ENCODE measurements at places on chromosomes 1 and 21.
A peak's percentile ranks its signal among the peaks of the same experiment; 100 is the strongest.

GRCh38 chr1:231919886-231920285 is 293.3 kb downstream of the DISC1 start:
- no peak for DNase-seq

DNA sequence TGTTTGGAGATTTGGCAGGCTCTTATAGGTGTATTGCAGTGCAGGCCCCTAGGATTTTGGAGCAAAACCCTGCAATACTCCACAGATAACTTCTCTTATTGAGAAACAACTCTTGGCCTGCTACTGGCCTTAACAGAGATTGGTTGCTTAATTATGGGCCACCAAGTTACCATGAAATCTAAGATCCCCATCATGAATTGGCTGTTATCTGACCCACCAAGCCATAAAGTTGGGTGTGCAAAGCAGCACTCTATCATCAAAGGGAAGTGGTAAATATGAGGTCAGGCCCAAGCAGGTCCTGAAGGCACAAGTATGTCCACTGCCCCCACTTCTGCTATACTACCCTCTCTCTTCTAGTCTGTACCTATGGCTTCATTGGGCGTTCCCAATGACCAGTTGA is 130.0 kb upstream of the TNFSF4 start:
- DNase-seq, result no peak

DNA sequence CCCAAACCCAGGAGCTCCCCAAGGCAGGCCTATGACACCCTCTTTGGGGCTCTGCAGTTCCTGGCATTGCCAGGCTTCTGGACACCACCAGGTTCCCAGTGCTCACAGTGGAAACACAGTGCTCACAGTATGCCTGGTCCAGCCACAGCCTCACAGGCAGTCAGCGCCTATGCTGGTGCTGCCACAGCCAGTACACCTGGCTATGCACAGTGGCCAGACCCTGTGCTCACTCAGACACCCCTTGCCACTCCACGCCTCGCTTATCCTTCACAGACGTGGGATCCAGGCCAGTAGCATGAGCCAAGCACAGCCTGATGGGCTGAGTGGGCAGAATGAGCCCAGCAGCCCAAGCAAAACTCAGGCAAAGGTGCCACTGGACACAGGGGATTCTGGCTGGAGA is 579.2 kb upstream of the ADGRL2 start:
- no peak for DNase-seq

DNA sequence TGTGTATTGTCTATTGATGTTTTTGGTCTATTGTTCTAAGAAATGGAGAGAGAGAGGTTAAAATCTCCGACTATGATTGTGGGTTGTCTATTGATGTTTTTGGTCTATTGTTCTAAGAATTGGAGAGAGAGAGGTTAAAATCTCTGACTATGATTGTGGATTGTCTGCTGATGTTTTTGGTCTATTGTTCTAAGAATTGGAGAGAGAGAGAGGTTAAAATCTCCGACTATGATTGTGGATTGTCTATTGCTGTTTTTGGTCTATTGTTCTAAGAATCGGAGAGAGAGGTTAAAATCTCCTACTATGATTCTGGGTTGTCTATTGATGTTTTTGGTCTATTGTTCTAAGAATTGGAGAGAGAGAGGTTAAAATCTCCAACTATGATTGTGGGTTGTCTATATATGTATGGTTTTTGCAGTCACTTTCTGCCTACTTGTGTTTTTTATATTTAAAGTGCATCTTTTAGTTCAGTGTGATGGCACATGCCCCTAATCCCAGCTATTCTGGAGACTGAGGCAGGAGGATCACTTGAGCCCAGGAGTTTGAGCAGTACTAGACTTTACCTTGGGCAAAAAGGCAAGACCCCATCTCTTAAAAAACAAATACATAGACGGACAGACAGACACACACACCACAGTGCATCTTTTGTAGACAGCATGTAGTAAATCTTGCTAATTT is 16.2 kb downstream of the C1orf159 start:
- DNase-seq, result no peak

DNA sequence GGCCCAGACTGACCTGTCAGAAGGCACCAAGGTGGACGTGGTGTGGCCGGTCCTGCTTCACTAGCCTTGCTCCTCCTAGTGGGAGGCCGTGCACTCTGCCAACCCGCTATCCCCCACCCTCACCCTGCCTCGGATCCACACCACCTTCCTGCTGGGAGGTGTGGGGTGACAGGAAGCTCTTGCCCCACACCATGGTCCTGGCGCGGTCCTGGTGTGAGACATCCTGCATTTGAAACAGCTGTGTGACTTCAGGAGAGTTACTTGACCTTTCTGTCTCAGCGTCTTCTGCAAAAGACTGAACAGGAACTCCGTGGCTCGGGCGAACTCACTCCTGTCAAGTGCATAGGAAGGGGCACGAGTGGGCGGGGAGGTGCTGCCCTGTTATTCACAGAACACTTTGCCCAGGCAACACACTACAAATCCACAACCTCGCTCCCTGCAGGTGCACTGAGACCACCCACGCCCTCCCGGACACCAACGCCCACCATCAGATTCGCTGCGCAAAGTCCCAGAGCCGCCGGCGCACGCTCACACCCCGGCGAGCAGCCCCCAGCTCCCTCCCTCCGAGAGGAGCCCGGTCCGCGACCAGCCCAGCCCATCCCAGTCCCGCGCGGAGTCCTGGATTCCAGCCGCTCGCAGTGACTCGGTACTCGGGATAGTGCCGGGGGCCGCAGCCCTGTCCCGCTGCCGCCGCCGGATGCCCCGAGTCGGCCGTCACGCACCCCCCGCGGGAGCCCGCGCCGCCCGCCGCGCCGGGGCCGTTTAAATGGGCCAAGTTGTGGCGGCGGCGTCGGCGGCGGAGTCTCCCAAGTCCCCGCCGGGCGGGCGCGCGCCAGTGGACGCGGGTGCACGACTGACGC is at the start of gene SAMD11:
SAMD11 (plus strand) TSS at position 793 of the 860 bp plus-strand sequence. CDS start 509 bp downstream, outside the sequence.
- peak; percentile 39 for DNase-seq

GRCh38 chr1:90341516-90341915 is 346.6 kb downstream of the ZNF326 start:
- no peak for DNase-seq

DNA sequence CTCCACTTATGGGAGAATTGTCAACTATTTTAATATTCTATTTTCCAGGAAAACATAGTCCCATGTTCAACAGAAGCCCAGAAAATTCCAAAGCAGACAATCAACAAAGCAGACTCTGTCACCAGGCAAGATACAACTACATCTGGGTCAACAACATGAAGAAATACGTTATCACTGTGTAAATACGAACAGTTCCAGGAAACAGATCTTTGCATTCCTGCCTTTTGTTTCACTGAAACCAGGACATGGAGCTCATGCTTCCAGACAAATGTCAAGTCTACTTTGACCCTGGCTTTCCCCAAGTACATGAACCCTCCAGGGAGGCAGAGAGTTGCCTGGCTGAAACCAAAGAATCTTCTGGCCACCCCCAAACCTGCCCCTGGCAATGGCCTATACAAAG is 106.7 kb downstream of the SETD4 start:
- no peak for DNase-seq

DNA sequence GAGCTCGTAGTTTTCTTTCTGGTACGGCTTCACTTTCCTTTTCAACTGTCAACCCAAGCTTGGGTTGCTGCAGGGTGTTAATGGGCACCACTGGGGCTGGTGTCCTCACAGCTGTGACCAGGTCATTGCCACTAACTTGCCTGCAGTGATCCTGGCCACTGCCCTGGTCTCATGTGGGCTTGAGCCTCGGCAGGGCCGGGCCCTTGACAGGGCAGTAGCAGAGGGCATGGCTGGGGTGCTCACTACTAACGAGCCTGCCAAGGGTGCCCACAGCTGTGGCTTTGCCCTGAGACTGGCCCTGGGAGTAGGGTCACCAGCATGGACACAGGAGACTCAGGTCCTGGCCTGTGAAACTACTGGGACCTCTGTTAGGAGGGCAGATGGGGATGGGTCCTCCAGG is 31.5 kb upstream of the GNPAT start:
- no peak for DNase-seq

- no peak for DNase-seq
These were observed 5.7 kb downstream of the QSOX1 start for GRCh38 chr1:180160357-180160756.

DNA sequence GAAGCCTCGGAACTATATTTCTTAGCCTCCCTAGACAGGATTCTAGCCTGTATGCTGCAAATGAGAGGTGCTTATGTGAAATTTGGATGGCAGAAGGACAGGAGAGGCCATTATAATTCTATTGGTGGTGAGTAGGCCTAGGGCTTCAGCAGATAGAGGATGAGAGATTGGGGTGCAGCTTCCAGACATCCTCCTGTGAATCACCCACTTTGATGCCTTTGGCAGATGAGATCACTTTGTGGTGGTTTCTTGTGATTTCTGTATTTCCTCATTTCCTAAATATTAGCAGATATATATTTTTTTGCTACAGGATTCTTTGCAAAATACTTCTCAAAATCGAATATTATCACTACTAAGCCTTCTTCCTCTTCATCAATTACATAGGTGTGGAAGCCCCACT is 37.3 kb downstream of the MFSD2A start:
- no peak for DNase-seq

DNA sequence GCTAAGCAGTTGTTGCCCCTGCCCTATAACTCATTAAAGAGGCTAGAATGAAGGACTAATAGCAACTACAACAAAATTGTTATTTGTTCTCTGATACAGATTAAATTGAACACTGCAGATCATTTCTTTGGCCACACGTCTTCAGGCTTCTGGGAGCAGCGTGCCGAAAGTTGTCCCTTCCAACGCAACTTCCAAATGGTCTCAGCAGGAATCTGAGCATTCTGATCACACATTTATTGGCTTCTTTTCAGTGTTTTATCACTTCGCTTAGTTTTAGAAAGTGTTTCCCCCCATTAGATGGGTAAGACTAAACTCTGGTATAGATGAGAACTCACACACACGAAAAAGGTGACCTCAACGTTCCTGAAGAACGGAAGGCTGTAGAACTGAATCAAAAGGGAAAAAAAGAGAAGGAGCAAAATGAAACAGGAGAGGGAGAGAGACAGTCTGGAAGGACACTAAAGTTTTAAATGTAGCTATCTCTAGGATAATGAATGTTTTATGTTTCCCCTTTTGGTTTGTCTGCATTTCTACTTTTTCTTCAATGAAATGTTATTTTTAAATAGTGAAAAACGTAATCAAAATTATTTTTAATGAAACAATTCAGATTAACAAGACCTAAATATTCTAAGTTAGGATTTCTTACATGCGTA is 336.5 kb downstream of the RRAGC start:
- no peak for DNase-seq

DNA sequence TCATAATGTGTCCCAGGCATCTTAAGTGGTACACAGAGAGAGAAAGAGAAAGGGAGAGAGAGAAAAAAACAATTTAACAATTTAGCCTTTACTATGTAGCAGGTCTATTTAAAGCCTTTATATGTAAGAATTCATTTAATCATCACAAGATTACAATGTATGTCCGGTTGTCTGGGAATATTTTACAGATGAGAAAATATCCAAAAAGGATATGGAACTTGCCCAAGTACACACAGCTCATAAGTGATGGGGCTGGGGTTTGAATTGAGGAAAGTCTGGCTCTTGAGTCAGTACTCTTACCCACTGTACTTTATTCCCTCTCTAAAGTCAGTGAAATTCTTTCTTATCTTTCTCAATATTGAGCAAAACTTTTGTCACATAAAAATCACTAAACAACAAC is 104.6 kb downstream of the LYPLAL1 start:
- DNase-seq, result no peak

DNA sequence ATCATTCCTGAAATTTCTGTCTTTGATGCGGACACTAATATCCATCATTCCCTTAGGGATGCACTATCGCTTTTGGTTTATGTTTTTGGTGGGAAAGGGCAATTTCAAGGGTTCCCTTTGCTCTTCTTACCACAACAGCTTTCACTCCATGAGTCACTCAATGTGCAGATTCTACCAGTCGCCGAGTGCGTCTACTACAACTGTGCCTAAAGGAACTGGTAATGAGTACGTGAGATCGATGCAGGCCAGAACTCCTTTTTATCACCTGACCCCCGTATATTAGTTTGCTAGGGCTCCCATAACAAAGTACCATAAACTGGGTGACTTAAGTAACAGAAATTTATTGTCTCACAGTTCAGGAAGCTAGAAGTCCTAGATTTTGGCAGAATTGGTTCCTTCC is 27.5 kb upstream of the TMEM54 start:
- DNase-seq, result no peak

DNA sequence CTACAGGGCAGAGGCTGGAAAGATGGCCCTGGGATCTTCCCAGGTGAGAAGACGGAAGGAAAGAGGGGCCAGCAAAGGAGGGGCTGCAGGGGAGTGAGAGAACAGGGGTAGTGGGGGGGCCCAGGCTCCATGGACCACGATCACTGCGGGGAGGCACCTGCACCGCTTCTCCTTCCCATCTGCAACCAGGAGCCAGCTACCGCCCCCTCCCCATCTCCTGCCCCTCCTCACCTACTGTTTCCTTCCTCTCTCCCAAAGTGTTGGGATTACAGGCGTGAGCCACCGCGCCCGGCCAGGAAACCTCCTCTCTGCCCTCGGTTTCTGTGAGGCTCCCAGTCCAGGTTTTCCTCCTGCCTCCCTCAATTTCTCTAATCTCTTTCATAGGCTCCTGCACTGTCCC is 19.4 kb downstream of the KIAA2013 start:
- no peak for DNase-seq

DNA sequence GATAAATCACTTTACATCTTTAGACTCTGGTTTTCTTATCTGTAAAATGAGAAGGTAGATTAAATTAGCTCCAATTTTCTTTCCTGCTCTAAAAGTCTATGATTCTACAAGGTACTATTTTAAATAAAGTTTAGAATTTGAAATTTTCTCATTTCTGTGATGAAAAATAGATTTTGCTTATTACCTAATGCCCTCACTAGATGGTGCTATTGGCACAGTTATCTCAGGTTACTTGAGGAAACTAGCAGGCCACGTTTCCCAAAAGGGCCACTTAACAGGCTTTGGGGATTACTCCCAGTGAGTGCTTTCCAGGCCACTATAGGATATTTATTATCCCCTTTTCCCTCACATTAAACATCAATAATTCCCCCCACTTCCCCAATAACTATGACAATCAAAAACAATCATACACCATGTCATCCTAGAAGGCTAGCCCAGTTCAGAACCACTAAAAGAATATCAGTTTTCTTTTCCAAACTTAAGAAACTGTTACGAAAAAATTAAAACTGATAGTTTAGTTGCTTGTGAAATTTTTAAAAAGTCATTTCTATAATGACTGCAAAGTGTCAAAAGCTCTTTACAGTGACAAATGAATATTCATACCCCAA is 30.6 kb downstream of the OMA1 start:
- no peak for DNase-seq

DNA sequence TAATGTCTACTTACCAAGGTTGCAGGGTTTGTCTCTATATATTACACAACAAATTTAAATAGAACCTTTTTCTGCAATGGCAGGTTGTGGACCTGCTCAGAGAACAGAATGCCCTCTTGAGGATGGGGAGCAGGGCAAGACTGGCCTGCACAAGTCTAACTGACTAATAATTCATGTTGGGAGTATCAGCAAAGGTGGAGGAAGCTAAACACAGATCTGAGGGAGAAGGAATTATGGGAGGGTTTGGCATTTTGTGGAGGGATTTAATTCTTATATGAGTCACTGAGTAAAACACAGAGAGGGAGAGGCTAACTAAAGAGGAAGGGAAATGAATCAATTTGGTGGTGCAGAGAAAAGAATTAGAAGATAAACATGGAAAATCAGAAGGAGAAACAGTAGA is 40.0 kb downstream of the CLDN17 start:
- DNase-seq, result no peak

GRCh38 chr1:167118188-167118587 is 24.3 kb downstream of the STYXL2 start:
- no peak for DNase-seq

- DNase-seq, result no peak
These were observed 50.2 kb downstream of the DIRAS3 start for GRCh38 chr1:68000191-68000590.

Measured in stimulated activated CD8-positive, alpha-beta memory T cell treated with anti-CD3 and anti-CD28 coated beads, Interleukin-2, amount 100 ng/mL, for 1 hour (primary cell).